ENCODE measurements at places on chromosomes 5 and 9. TPM values are rescaled to one million over a fixed set of nuclear protein-coding genes. Genes with fewer than 3 reads are reported as not detected.
A peak's percentile ranks its signal among the peaks of the same experiment; 100 is the strongest.

GRCh38 chr9:131739133-131739958 lies 530 bp downstream of the RAPGEF1 start:
- DNase-seq, result no peak
- no peak overlapping the region for H3K4me3 ChIP-seq
- no peaks in the 10 kb centered on the region for H3K36me3 ChIP-seq

DNA sequence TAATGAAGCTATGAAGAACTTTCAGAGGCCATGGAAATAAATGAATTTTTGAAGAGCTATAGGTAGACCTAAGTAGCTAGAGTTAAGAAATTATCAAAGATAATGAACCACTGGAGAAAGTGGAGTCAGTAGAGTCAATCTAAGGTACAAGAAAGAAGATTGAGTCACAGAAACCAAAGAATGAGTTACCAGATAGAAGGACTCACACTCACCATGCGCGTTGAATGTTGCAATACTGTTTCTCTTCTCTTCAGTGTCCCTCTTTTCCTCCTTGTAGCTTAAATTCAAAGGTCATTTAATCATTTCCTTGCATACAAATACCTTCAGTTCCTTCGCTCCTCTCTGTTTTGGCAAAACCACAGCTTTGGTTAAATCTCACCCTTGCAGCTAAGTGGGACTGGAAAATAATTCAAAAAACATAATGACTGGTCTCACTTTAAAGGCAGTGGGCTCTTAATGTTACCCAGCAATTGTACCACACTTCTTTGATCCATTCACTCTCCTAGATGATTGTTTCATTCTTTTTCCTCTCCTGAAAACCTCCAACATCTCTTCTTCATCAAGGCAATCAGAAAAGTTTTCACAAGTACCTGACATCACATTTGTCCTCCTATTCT lies 58.3 kb downstream of the NIPBL start:
- no peaks in the 10 kb centered on the region for H3K36me3 ChIP-seq
- no peak for DNase-seq
- no peaks in the 10 kb centered on the region for H3K27me3 ChIP-seq
- H3K27ac ChIP-seq, result no peak overlapping the region
- H3K4me3 ChIP-seq, result no peak overlapping the region

- no peaks in the 10 kb centered on the region for H3K4me1 ChIP-seq
- no peak overlapping the region for H3K27ac ChIP-seq
- no peak for DNase-seq
Measured at GRCh38 chr5:89043676-89044075, 160.7 kb upstream of the MEF2C start.

The SECISBP2 gene
- total RNA-seq, result 56.4 TPM

The ELOVL7 gene
- total RNA-seq, result 5.1 TPM

DNA sequence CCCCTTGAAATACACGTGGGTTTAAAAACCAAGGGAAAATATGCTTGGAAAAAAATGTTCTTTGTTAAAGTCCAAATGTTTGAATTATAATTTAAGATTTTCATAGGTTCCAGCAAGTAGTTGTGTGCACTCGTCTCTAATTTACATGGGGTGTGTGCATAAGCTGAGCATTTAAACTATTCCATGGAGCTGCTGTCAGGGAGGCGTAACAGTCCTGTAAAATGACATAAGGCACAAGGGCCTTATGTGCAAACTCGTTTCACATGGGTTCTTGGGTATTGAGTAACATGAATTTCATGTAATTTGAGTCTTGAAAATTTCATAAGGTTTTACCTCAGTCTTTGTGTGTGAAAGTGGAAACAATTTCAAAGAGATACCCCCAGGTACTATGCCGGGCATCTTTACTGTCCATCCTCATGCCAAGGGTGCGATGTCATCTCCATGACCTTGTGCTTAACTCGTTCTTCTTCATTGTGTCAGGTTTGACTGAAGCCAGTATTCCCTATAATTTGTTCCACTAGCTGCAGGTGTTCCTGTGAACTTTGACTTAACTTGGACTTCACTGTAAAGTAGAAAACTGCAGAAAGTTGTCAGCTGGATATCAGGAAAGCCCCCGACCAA lies 359.3 kb downstream of the SH3GL2 start:
- H3K4me1 ChIP-seq, result no peaks in the 10 kb centered on the region
- DNase-seq, result no peak
- H3K36me3 ChIP-seq, result no peaks in the 10 kb centered on the region
- H3K27ac ChIP-seq, result no peak overlapping the region

The AK3 gene
- 97.1 TPM for total RNA-seq

- H3K36me3 ChIP-seq, result no peaks in the 10 kb centered on the region
- no peak overlapping the region for H3K27ac ChIP-seq
- H3K4me3 ChIP-seq, result no peak overlapping the region
- H3K4me1 ChIP-seq, result peaks cover 40% of the 10 kb centered on the region
Measured at GRCh38 chr5:81717226-81717625, 33.7 kb downstream of the SSBP2 start.

The GARIN3 gene
- total RNA-seq, result not detected

GRCh38 chr9:17597977-17598376 lies 19.1 kb downstream of the SH3GL2 start:
- no peaks in the 10 kb centered on the region for H3K27me3 ChIP-seq
- no peaks in the 10 kb centered on the region for H3K36me3 ChIP-seq
- H3K4me3 ChIP-seq, result no peak overlapping the region
- H3K27ac ChIP-seq, result no peak overlapping the region
- no peak for DNase-seq

GRCh38 chr5:175922192-175922885 lies 45.8 kb downstream of the THOC3 start:
- H3K27ac ChIP-seq, result no peak overlapping the region
- H3K4me1 ChIP-seq, result no peaks in the 10 kb centered on the region
- DNase-seq, result peak; percentile 8
- no peaks in the 10 kb centered on the region for H3K27me3 ChIP-seq

DNA sequence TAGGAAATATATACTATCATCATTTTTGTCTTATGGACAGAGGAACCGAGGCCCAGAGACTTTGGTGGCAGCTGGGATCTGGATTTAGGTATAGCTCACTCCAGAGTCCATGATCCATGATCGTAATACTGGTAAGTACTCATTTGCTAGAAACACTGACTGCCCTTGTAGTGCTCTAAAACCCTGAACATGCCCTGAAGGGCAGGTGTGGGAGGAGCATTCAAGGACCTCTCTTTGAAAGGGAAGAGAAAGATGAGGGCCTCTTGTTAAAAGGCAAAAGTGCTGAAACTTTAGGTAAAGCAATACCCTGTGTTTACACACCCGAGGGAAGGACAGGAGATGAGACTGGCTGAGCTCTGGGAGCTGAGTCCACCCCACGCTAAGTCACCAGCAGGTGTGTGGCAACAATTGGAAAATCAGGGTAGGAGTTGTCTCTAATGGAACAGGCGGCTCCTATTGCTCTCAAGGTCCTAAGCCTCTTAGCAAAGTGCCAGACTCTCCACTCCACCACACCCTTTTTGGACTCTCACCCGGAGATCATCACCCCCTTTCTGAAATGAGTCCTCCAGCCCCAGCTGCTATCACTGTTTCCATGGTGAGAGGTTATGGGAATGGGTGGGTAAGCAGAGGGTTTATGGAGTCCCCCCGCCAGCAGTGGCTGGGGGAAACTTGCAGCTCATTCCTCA lies 34.8 kb downstream of the TRPC7 start:
- no peaks in the 10 kb centered on the region for H3K27me3 ChIP-seq
- DNase-seq, result no peak
- H3K4me3 ChIP-seq, result no peak overlapping the region
- no peak overlapping the region for H3K27ac ChIP-seq
- H3K4me1 ChIP-seq, result no peaks in the 10 kb centered on the region
- no peaks in the 10 kb centered on the region for H3K36me3 ChIP-seq

The TMC1 gene
- total RNA-seq, result 0.31 TPM

DNA sequence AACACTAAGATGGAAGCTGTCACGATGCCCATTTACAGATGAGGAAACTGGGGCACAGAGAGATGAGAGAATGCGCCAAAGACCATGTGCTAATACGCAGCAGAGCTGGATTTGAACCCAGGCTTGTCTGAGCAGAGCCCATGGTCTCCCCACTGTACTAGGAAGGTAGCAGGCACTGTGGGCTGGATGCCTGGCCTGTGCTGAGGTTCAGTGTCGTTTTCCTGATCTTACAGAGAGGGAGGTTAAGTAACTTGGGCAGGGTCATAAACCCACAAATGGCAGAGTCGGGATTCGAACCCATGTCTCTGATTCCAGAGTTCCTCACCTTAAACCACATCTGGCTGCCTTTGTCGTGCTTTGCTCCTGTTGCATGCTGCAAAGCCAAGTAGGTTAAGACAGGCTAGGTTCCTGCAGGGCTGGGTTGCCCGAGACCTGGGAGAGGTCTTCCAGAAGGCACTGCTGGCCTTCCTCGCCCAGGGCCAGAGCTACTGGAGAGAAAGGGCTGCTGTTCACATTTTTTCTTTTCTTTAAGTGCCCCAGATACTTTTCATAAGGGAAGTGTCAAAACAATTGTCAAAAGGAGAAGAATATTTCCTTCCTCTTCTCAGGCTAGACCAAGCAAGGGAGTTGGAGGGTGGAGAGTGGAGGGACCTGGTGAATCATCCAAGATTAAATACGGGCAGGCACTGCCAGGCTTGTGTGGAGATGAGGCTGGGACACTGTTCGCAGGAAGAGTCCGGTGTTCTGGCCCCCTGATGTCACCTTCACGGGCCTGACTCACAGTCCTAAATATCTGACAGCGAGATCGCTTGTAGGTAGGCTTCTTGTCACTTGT lies 3.2 kb downstream of the NEK6 start:
- peak; percentile 53 for DNase-seq
- peak overlapping the region; percentile 74 for H3K27ac ChIP-seq
- H3K4me1 ChIP-seq, result peaks cover 39% of the 10 kb centered on the region
- no peak overlapping the region for H3K4me3 ChIP-seq

The CDK9 gene
- 125 TPM for total RNA-seq

- DNase-seq, result no peak
- no peak overlapping the region for H3K4me3 ChIP-seq
- no peaks in the 10 kb centered on the region for H3K4me1 ChIP-seq
Measured at GRCh38 chr5:95901676-95902627, 59.7 kb downstream of the ELL2 start.

- DNase-seq, result no peak
- H3K27ac ChIP-seq, result no peak overlapping the region
- H3K27me3 ChIP-seq, result no peaks in the 10 kb centered on the region
- peaks cover 23% of the 10 kb centered on the region for H3K36me3 ChIP-seq
- H3K4me3 ChIP-seq, result no peak overlapping the region
Measured at GRCh38 chr5:68289498-68289897, 73.9 kb downstream of the PIK3R1 start.

DNA sequence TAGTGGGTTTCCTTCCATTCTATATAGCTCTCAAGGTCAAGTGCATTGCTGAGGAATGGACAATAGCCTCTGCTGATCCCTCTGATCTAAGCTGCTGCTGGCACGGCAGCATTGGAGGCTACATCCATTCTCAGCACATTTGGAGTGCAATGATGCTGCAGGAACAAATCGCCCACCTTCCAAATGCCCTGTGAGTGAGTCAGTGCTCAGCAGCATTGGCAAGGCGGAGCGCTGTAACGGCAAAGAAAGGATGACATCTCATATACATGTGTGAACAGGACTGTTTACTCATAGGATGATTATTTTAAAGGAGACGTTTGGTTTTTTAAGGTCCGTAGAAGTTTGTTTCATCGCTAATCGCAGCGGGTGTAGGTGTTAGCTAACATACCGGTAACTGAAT lies 408.7 kb downstream of the ARHGEF28 start:
- no peaks in the 10 kb centered on the region for H3K36me3 ChIP-seq
- no peak overlapping the region for H3K4me3 ChIP-seq
- H3K27ac ChIP-seq, result no peak overlapping the region
- DNase-seq, result no peak
- H3K4me1 ChIP-seq, result no peaks in the 10 kb centered on the region

The MIGA2 gene
- total RNA-seq, result 41.7 TPM

The NPR2 gene
- 26.7 TPM for total RNA-seq

DNA sequence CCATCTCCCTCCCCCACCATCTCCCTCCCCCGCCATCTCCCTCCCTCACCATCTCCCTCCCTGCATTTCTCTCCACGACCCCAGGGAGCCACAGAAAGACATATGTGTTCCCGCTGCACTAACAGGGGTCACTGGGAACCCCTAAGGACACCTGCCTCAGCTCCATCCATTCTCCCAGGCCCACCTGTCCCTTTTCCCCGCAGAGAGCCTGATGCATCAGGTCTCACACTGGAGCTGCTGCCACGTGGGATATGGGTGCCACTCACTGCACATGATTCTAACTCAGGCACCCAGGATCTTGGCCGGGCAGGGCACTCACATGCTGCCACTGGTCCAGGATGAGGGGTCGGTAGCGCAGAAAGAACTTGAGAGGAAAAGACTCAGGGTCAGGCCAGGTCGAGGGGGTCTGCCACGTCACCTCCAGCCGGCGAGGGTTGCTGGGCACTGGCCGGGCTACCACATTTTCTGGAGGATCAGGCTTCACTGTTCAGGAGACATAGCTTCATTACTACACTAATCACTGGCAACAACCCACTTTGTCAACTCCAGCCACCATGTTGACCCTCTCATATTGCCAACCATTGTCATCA lies 33.2 kb upstream of the ENHO start:
- DNase-seq, result no peak
- H3K27me3 ChIP-seq, result no peaks in the 10 kb centered on the region
- H3K36me3 ChIP-seq, result no peaks in the 10 kb centered on the region
- H3K27ac ChIP-seq, result no peak overlapping the region
- H3K4me1 ChIP-seq, result peaks cover 14% of the 10 kb centered on the region

GRCh38 chr5:82796643-82797416 lies 280.4 kb downstream of the TMEM167A start:
- no peak overlapping the region for H3K4me3 ChIP-seq
- H3K36me3 ChIP-seq, result no peaks in the 10 kb centered on the region
- no peak overlapping the region for H3K27ac ChIP-seq
- no peaks in the 10 kb centered on the region for H3K27me3 ChIP-seq

GRCh38 chr9:96398582-96399324 lies 15.2 kb upstream of the SLC35D2 start:
- H3K4me1 ChIP-seq, result no peaks in the 10 kb centered on the region
- H3K27ac ChIP-seq, result no peak overlapping the region
- no peaks in the 10 kb centered on the region for H3K27me3 ChIP-seq
- DNase-seq, result no peak
- H3K4me3 ChIP-seq, result no peak overlapping the region

The RASEF gene
- 0.06 TPM for total RNA-seq

GRCh38 chr9:89562186-89562814 lies 42.5 kb upstream of the GADD45G start:
- no peaks in the 10 kb centered on the region for H3K36me3 ChIP-seq
- no peak overlapping the region for H3K4me3 ChIP-seq
- H3K4me1 ChIP-seq, result no peaks in the 10 kb centered on the region
- no peaks in the 10 kb centered on the region for H3K27me3 ChIP-seq
- H3K27ac ChIP-seq, result no peak overlapping the region
- no peak for DNase-seq

All from adrenal gland (tissue), 19 donors.